ENCODE measurements at places on chromosomes 4 and X.

GRCh38 chr4:72112514-72113156 lies 80.8 kb downstream of the NPFFR2 start:
- DNase-seq, result no peak

DNA sequence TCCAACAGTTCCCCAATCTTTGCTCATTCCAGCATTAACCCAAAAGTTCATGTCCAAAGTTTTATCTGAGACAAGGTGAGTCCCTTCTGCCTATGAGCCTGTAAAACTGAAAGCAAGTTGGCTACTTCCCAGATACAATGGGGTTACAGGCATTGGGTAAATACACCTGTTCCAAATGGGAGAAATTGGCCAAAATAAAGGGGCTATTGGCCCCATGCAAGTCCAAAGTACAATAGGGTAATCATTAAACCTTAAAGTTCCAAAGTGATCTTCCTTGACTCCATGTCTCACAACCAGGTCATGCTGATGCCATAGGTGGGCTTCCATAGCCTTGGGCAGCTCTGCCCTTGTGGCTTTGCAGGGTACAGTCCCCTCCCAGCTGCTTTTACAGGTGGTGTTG lies 511.7 kb upstream of the KLHL4 start:
- no peak for DNase-seq

GRCh38 chr4:16760617-16761363 lies 137.7 kb downstream of the LDB2 start:
- no peak for DNase-seq

GRCh38 chrX:133265331-133265730 lies 47.2 kb upstream of the TFDP3 start:
- no peak for DNase-seq

GRCh38 chrX:134671294-134671693 lies 13.0 kb upstream of the PLAC1 start:
- no peak for DNase-seq

GRCh38 chrX:109345856-109346255 lies 136.0 kb downstream of the GUCY2F start:
- no peak for DNase-seq

DNA sequence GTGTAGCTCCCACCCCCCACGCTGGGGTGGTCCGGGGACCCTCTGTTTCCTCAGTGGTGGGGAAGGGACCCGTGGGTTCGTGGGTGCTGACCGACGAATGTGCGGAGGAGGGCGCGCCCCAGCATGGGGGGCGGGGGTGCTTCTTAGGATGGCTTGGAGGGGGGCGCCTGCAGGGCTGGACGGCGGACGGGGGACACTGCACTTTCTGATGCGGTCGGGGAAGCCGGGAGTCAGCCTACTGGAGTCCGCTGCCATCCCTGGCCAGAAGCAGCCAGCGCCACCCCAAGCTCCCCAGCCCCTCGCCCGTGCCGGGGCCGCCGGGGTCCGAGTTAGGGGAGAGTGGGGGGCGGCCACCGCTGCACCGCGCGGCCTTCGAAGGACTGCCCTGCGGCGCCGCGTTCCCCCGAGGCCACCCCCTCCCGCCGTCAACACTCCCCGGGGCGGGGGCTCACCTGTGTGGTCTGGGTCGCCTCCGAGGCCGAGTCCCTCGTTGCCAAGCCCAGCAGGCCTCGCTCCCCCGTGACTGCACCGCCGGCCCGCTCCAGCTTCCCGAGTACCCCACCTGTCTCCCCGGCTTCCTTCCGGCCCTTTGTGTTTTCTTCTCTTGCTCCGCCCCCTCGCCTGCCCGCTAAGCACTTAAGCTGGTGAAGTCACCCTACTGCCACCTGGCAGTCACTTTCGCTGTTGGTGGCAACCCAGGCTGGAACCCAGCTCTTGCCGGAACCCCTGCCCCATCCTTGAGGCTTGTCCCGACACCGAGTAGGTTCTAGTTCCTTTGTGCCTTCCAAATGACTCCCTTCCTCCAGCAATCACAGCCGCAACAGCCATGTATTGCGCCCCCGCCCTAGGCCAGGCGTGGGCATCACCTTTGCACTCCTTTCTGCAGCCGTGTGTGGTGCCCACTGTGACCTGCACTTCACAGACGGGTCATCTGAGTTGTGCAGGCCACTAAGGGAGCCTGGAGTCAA lies at the start of gene OCIAD2:
Gene OCIAD2, minus strand, starts transcription at position 569 of the 968 bp plus-strand sequence. CDS start 2,225 bp downstream, outside the sequence.
- DNase-seq, result peak; percentile 91

GRCh38 chr4:147808447-147808846 lies 76.6 kb downstream of the ARHGAP10 start:
- no peak for DNase-seq

DNA sequence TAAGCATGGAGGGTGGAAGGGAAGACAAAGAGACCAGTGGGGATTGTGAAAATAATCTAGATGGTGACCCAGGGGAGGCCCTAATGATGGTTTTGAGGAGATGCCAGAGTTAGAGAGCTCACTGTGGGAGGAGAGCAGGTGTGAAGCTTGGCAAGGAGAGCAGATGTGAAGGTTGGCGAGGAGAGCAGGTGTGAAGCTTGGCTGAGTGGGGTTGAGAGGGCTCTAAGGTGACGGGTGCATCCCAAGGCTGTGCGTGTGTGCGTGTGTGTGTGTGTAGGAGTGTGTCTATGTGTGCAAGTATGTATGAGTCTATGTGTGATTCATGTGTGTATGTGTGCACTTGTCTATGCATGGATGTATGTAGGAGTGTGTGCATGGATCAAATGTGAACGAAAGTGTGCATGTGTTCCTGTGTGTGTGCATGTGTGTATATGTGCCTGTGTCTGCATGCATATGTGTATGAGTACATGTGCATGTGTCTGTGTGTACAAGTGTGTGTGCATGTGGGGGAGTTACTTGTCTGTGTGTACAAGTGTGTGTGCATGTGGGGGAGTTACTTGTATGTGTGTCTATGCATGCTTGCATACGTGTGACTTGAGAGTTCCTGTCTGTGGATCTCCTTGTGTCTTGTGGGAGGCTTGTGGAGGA lies 72.0 kb downstream of the EVC start:
- no peak for DNase-seq

- no peak for DNase-seq
These were observed 46.1 kb downstream of the TMEM150C start for GRCh38 chr4:82515705-82516104.

GRCh38 chrX:15804563-15804962 lies 14.3 kb downstream of the ZRSR2 start:
- no peak for DNase-seq

DNA sequence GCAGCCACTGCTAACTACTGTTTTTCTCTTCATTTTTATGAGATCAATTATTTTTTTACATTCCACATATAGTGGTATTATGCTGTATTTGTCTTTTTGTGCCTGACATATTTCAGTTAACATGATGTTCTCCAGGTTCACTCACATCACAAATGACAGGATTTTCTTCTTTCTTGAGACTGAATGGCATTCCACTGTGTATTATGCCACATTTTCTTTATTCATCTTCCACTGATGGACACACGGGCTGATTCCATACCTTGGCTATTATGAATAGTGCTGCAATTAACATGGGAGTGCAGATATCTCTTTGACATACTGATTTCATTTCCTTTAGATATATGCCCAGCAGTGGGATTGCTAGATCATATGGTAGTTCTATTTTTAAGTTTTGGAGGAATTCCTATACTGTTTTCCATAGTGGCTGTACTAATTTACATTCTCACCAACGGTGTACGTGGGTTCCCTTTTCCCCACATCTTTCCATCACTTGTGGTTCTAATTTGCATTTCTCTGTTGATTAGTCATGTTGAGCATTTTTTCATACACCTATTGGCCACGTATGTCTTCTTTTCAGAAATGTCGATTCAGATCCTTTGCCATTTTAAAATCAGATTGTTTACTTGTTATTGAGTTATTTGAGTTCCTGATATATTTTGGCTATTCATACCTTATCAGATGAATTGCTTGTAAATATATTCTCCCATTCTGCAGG lies 14.9 kb upstream of the ZCCHC4 start:
- no peak for DNase-seq

- no peak for DNase-seq
These were observed 58.2 kb upstream of the NPNT start for GRCh38 chr4:105837037-105837436.
